Head of caudate nucleus (tissue), 42 donors: ENCODE measurements at places on chromosomes 4 and X.

- DNase-seq, result peak; percentile 60
These were observed 14.6 kb downstream of the RAB9B start for GRCh38 chrX:103817502-103817901.

DNA sequence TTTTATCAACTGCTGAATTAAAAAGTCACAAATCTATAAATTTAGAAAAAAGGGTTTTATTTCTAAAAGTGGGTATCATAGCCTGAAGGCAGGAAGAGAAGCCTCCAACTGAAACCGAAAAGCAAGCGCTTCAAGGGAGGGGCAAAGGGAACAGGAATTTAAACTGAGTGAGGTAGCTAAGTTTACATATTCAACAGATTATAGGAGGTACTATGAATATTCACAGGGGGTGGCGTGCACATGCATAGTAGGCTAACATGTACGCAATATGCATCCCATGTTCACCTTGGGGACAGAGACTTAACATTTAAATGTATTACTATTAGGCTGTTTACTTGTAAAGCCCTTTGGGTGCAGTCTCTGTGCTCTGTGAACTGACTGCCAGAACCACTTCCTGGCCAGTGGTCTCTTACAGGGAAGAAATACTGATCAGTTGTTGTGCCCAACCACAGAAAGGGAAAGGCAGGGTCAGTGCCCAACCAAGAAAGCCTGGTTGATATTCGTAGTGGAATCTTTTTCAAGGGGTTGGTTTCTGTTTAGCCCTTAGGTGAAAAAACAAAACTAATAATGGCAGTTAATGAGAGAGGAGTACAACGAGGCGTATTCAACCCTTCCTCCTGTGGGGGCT is 168.7 kb upstream of the GALNTL6 start:
- no peak for DNase-seq

DNA sequence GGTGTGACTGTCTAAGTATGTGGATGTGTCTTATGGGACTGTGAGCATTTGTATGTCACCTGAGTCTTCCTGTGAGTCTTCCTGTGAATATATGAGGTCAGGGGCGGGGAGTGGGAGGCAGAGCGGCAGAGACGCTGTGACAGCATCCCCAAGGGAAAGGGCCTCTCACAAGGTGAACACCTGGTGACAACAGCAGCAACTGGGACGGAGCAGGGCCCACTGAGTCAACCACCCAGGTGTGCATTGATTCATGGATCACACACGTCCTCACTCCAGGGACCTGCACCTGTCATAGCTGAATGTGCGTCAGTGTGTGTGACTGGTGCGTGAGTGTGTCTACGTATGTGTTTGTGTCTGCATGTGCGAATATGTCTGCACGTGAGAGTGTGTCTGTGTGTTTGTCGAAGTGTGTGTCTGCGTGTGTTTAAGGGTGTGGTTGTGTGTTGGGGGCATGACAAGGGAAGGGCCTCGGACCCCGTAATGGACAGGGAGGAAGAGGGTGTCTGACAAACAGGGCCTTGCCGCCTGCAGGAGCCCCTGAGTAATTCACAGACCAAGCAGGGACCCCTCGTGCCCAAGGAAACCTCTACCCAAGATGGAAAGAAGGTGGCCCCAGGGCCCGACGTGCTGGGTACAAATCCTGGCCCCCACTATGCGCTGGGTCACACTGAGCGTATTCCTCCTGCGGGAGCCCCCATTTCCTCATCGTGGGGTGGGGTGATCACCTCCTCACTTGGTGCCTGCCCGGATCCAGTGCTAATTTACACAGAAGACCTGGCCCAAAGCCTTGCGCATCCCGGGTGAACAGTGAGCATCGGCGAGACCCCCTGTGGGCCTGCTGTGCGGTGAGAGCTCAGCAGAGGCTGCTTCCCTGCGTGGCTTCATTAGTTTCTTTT is 76.7 kb downstream of the ABLIM2 start:
- DNase-seq, result peak; percentile 42

GRCh38 chrX:137574784-137575293 is 8.9 kb downstream of the ZIC3 start:
- no peak for DNase-seq

- DNase-seq, result no peak
These were observed 16.2 kb upstream of the SYTL4 start for GRCh38 chrX:100748108-100748507.

DNA sequence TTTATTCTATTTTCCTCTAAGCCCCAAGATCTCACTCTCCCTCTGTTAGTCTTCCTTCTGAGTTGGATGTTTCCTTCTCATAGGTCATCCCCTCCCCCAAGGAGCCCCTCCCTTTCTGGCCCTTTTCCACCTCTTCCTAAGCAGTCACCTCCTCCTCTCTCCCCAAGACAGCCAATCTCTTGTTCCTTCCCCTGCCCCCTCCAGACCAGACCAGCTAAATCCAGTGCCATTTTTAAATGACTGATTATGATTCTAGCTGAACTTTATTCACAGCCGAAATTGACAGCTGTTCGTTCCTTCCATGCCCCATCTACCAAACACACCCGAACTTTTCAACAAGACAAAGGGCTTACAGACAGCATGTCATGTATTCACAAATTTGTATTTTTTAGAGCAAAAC is 1.9 kb downstream of the SPIN2A start:
- DNase-seq, result no peak

- no peak for DNase-seq
These were observed 25.9 kb downstream of the ENPEP start for GRCh38 chr4:110501826-110502225.

DNA sequence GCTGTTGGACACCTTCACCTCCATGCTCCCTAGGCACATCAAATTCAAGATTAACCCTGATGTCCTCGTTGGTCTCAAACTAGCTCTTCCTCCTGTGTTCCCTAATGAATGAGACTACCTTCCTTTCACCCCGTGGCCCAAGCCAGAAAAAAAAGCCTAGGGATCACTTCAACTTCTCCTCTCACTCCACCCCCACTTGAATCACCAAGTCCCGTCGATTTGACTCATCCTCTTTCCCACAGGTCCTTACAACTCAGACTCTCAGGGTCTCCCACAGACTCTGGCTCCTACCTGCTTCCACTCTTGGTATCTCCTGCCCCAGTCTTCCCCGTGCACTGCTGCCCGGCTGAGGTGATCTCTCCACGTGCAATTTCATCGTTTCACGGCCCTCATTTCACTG is 8.5 kb downstream of the SLC25A43 start:
- DNase-seq, result no peak

DNA sequence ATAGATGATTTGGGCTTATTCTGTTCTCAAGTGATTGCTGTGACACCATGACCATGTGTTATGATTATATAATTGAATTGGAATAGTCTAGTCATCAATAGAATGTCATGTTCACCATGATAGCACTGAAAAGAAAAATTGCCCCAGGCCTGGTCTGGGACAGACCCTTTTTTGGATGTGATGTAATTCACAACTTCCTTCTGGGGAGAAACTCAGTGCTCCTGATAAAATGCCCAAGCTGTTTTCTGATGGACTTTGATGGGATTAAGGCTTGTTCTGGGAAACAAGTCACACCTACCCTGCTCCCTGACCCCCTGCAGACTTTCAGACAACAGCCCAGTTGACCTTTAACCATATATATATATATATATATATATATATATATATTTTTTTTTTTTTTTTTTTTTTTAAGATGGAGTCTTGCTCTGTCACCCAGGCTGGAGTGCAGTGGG is 65.3 kb downstream of the RHOH start:
- no peak for DNase-seq

DNA sequence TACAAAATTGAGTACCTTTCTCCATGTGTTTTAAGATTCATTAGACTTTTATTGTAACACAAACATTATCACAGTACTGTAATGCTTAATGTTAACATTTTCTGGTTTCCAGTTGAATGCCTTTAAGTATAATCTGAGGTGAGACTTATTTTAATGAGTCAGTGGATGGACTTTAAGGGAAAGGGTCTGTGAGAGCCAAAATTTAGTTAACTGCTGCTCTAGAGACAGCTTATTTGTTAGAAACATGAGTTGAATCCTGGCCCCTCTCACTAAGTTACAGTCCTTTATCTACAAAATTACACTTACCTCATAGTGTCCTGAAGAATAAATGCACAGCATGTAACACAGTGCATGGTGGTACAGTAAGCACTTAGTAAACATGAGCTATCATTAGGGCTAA is 66.0 kb downstream of the PGRMC2 start:
- no peak for DNase-seq
